ENCODE measurements at places on chromosomes 3 and 15.

DNA sequence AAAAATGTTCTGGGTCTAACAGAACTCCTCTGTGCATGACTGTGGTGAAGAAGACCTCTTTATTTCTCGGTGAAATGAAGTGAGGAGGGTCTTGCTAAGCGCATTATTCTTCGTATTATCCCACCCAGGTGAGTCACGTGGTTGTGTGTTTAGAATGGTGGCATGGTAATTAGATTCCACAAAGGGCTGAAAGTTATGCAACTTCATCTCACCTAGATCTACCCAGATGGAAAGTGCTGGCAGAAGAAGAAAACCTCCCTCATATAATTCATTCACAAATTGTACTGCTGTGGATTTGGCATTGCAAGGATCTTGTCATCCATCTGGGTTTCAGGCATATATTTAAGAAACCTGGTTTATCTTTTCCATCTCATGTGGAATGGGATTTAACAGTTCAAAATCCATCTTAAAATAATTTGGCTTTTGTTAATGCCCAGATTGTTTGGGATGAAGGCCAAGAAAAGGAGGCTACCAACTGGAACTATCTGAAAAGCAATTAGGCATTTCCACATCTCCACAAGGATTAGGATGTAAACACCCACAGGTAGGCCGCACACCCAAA is 175.3 kb downstream of the PLCL2 start:
- no peak for DNase-seq

DNA sequence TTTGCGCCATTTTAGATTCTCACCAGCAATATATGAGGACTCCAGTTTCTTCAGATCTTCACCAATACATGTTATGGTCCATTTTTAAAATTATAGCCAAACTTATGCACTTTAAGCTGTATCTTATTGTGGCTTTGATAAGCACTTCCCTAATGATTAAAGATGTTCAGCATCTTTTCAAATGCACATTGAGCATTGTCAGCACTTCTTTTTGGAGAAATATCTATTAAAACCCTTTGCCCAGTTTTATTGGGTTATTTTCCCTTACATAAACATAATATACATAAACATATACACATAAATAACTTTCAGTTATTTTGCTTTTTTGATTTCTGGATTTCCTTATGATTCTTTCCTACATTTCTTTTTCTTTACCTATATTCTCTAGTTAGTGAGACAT is 83.8 kb downstream of the ROBO1 start:
- DNase-seq: no peak

GRCh38 chr3:31906182-31906581 is 74.9 kb downstream of the OSBPL10 start:
- DNase-seq: no peak

DNA sequence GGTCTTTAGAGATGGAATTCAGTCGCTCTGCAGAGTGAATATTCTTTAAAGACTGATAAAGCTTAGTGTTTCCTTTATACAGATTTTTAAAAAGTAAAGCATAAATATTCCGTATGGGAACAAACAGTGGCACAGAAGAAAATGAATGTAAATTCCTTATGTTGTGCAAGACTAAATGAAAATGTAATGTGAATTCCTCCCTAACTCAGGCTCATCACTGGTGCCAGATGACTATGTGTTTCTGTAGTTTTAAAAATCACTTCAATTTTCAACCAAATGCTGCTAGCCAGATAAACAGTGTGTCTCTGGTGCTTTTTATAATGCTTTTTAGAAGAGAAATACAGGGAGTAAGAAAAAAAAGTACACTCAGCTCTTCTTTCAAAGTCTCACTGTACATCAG is 154.8 kb upstream of the SNTN start:
- no peak for DNase-seq
